ENCODE measurements at places on chromosomes 13 and 19.

DNA sequence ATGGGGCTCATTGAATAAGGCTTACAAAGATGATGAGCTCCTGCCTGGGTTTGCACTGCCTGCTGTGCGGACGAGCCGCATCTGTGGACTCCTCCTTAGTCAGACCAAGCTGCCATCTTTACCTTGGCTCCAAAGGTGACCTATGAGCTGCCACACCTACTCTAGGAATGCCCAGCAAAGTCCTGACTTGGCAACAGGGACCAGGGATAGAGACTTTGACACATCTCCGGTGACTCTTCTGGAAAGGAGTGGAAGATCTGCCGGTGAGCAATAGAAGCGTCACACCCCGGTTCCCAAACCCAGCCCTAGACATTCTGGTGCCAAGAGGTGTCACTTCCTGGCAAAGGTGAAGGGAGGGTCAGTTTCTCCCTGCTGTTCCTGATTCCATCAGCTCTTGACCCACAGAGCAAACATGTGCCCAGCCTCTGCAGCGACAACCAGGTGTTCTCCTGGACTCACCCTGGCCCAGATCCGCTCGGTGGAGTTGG lies 50.2 kb upstream of the GTF3A start:
- no peak for DNase-seq

DNA sequence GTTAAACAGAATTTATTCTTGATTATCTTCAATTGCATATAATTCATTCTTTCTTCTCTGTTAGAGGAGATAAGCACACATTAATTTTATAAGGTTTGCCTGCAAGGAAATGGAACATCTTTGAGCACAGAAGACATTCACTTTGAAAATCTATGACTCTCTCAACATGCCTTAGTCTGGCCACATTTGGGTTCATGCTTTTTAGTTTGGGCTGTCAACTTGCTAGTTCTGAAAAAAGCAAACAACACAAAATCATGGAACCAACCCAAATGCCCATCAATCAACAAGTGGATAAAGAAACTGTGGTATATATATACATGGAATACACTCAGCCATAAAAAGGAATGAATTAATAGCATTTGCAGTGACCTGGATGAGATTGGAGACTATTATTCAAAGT lies 71.5 kb downstream of the CYSLTR2 start:
- DNase-seq: no peak

GRCh38 chr13:39900106-39900750 lies 244.8 kb downstream of the COG6 start:
- DNase-seq: no peak

- DNase-seq: no peak
Measured at GRCh38 chr13:110103026-110103425, 203.9 kb downstream of the COL4A1 start.

DNA sequence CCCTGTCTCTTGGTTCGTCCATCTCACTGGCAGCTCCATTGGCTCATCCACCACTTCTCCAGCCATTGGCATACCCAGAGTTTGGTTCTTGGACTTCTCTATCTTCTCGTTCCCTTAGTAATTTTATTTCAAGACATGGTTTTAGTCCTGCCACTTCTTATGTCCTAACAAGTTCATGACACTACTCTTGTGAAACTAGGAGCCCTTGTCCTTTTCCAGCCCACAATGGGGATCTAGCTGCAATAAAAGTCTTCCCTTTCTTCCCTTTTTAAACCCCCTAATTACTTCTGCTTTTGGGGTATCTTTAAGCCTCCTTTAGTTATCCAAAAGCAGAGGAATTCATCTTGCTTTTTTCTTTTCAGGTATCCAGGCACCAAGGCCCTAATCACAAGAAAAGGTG lies 2.9 kb upstream of the RCBTB2 start:
- no peak for DNase-seq

DNA sequence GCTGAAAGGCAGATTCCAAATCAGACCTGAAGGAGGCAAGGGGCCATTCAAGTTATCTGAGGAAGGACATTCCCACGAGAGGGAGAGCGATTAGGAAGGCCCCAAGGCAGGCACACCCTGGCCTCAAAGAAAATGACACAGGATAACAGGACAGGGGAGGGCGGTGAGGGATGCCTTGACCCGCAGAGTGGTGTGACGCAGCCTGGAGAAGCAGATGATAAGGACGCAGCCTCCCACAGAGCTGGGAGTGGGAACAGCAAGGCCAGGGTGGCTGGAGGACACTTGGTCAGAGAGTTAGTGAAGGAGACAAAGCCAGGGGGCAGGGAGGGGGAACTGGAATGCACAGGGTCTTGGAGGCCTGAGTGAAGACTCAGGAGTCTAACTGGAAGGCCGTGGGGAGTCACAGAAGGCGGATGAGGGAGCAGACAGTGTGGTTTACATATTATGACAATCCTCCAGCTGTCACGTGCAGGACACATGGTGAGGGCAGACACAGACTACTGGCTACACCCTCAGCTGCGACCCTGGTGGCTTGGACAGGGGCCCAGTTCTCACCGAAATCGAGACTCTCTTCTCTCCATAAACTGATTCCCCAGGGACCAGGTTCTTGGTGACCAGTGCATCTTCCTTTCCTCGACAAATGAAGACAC lies 5.8 kb upstream of the DYRK1B start:
- DNase-seq: no peak

DNA sequence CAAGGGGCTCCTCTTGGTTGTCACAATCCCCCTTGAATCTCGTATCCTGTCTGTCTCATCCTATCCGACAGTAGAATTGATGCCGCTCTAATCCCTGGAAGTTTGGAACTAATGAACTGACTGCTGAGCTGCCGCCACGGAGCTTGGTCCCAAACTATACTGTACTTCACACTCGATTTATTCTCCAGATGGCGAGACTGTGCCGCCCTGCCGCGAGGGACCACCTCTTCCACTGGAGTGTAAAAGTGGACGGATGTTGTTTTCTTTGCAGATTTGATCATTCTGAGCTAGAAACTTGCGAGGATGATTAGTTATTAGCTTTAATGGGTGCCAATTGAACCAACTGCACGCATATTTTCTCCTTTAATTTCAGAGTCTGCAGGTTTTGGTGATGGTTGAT lies 117.2 kb downstream of the ZIC5 start:
- DNase-seq: no peak

DNA sequence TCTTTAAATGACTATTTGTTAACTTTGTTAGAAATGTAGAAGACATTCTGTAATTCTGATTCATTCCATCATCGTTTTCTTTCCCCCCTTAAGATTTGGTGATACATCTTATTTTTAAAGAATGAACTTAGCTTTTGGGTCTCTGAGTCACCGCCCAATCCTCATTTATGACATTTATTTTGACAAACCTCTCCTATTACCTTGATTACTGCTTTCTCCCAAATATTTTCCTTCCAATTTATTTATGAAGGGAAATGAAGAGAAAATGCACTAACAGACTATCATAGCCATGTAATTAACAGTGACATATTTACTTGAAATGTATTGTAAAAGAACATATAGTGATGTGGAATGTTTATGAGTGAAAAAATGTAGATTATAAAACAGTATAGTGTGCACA lies 241.6 kb downstream of the DCLK1 start:
- DNase-seq: no peak

GRCh38 chr13:79404985-79405384 lies 1.1 kb downstream of the RBM26 start:
- DNase-seq: no peak

All from HT1080 (cell line).